Glomerular endothelial cell (primary cell): ENCODE measurements at places on chromosomes 4 and X. TPM values are rescaled to one million over a fixed set of nuclear protein-coding genes. Genes with fewer than 3 reads are reported as not detected.

GRCh38 chrX:123357941-123358340, 173.9 kb downstream of the GRIA3 start:
- DNase-seq, result no peak

- DNase-seq, result no peak
These were observed 56.9 kb downstream of the CLCN3 start for GRCh38 chr4:169677150-169677748.

PCDH10 gene
- 1.3 and 11.2 TPM in 2 replicates for total RNA-seq

DNA sequence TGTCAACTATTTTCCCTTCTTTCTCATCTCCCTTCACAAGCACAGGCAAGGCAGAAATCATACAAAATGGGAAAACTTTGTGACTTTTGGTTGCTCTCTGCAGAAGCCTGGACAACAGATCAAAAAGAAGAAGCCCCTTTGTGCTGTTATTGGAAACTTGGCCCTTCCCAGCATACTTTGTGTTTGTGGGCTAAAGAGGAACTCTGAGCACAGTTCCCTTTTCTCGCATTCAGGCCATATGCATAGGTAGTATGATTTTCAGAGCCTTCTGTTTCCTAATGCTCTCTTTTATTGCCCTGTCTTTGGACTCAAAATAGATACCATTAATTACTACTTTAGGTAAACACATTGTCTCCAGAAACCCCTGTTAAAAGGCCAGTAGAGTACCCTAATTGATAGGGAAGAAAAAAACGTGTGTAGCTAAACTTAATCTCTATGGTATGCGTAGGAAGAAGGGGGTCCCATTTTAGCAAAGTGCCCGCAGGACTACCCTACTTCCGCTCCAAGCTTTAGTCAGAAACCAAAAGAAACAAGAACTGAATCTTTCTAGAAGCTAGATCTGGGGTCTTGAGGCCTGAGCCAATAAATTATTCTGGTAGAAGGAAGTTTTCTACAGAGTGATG, 26.6 kb downstream of the VSIG4 start:
- no peak for DNase-seq

PABPC5 gene
- total RNA-seq, result 0.58 and 0.78 TPM in 2 replicates

DNA sequence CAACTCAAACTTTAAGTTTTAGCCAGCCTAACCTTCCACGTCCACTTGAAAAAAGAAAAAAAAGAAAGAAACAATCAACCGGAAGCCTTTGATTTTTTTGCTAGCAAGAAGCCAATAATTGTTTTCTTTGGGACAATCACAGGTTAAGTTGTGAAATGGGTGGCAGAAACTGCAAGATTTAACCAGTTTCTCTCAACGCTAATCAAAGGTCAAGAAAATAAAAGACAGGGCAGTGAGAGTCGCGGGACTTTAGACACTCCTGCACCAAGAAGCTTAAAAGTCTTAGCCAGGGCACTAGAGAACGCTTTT, 1.0 kb downstream of the ACSL1 start:
- DNase-seq, result no peak

GRCh38 chr4:17561195-17561909, 15.6 kb upstream of the LAP3 start:
- no peak for DNase-seq

- no peak for DNase-seq
These were observed 139.8 kb downstream of the PTTG2 start for GRCh38 chr4:38099908-38100407.

DNA sequence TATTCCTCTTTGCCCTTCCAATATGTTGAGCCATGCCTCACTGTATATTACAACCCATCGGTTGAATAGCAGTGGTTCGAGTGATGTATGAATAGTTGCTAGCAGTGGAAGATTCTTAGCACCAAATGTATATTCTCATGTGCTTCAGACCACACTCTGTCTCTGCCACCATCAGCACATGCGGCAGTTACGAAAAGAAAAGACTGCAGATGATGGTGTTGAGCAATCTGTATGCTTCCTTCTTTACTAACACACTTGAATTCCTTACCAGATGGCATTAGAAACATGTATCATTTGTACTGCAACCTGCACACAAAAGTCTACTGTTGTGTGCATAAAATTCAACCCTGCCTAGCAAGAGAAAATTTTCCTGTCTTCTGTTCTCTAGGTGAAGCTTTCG, 214.6 kb downstream of the ENOX2 start:
- no peak for DNase-seq

ZRSR2 gene
- 2.9 and 9.5 TPM in 2 replicates for total RNA-seq

DNA sequence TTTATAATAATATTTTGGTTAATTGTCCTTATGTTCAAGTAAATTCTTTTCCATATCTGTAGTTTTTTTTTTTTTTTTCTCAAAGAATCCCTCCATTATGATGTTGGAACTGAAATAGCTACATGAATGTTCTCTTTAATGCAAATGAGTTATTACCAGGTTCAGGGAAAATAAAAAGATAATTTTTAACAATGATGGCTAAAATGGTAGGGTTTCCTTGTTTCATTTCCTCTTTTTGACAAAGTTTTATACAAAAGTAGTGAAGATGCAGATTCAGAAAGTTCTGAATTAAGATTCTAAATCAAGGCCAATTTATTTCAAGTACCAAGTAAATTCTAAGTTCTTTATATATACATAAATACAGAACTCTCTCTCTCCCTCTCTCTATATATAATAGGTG, 779.0 kb upstream of the INTU start:
- DNase-seq, result no peak

DNA sequence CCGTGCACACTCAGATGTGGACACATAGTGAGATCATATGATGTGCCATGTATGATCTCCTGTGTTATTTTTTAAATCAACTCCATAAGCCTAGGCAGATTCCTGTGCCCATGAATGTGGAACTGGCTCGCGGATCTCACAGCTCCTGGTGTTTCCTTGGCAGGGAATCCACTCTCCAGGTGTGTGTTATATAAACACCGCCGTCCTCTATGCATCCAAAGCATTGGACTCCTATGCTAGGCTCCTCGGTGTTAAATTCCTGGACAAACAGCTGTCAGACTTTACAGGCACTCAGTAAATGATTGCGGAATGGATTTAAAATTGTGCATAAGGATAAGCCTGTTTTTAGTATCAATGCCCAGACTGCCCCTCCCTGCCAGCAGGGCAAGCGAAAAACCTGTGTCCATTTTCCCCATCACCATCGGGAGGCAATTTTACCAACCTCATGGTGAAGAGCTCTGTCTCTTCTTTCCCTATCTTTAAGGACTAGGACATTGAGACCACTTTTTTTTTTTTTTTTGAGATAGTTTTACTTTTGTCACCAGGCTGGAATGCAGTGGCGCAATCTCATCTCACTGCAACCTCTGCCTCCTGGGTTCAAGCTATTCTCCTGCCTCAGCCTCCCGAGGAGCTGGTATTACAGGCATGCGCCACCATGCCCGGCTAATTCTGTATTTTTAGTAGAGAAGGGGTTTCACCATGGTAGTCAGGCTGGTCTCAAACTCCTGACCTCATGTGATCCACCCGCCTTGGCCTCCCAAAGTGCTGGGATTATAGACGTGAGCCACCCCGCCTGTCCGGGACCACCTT, 23.6 kb upstream of the GPR78 start:
- DNase-seq, result no peak

HSFX3 gene
- total RNA-seq, result not detected in 2 replicates

- DNase-seq, result no peak
These were observed 32.3 kb downstream of the MCUB start for GRCh38 chr4:109592367-109592766.

TMEM185A gene
- total RNA-seq, result 10.4 and 19.1 TPM in 2 replicates

DNA sequence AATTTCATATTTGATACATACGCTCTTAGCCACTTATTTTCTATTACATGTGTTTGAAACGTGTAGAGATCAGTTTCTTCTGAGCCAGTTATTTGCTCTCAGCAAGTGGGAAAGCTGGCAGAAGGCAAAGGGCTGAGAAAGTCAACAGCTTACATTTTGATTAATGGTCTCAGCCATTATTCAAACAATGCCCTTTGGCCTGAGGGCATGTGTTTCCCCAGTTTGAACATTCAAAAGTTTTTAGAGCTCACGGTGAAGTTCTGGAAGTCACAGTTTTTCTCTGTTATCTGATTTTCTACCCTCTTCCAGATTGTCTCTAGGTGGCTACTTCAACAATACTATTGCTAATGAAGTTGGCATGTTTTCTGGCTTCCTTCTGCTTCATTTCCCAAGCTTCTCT, 591.8 kb upstream of the CPEB2 start:
- DNase-seq, result no peak

SLC16A2 gene
- 1.9 and 2.8 TPM in 2 replicates for total RNA-seq

PCDH7 gene
- 3.1 and 11.3 TPM in 2 replicates for total RNA-seq

GRCh38 chr4:152038238-152038637, 277.4 kb upstream of the GATB start:
- DNase-seq, result no peak

TEC gene
- total RNA-seq, result 0.24 and 0.29 TPM in 2 replicates

- no peak for DNase-seq
These were observed 44.0 kb downstream of the SERTM2 start for GRCh38 chrX:111555406-111555958.

- no peak for DNase-seq
These were observed 1276.9 kb upstream of the TENM3 start for GRCh38 chr4:180966312-180966711.

AGTR2 gene
- not detected in 2 replicates for total RNA-seq

MAGEB17 gene
- 0.18 TPM in 1 of 2 replicates, not detected in the other for total RNA-seq

ALPK1 gene
- total RNA-seq, result 4.5 and 9.9 TPM in 2 replicates

DNA sequence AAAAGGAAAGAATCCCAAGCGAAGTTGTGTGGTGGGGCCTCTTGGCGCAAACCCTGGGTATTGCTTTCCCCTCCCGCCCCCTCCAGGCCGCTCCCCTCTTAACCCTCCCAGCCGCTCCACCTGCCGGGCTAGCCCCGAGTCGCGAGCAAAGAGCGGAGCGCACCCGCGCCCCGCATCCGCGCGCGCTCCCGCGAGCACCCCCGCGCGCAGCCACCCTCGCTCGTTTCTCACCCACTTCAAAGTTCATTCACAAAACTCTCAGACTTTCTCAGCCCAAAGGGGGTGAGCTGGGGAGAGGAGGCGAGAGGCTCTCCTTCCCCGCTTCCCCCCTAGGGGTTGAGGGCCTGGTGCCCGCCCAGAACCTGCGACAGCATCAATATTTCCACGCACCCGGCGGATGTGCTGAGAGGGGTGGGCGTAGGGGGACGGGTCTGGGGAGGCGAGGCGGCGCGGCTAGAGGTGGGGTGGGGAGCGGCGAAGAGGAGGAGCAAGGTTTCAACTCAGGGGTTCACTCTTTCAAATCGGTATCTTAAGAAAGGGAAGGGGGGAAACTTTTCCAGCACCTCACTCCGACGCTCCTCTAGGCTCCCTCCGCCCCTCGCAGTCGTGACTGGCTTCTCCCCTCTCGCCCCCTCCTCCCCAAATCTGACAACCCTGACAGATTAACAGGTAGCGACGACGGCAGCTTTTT, 1.8 kb downstream of the MAML3 start:
- no peak for DNase-seq

SEC24B gene
- total RNA-seq, result 29.3 and 37.4 TPM in 2 replicates
